ENCODE measurements at places on chromosomes 3 and 15.

DNA sequence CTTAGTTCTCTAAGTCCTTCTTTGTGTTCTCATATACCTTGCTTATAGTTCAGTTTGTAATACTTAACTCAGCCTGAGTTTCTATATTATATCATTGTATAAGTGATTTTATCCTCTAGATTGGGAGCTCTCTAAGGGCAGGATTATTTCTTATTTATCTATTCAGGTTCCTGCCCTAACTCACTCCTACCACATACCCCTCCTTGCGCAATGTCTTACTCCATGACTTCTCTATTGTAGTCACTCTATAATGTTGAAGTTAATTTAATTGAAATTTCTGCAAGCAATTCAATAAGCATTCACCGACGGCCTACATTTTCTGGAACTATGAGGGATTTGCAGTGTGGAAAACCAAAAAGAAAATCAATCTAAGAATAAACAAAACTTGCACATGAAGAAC lies 3.6 kb upstream of the OR5K4 start:
- DNase-seq, result no peak

DNA sequence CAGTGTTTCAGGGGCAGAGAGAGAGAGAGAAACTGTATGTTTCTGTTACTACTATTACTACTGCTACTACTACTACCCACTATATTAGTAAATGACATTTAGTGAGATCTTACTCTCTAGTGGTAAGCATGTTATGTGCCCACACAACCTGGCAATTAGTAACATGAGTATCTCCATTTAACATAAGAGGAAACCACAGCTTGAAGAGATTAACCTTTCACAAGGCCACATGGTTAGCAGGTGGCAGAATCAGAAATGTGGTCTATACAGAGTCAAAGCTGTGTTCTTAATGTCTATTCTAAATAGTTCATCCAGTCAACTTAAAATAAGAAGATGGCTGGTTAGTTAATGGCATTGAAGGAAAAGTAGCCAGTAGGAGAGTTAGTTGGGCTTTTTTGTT lies 961.6 kb downstream of the MCTP2 start:
- DNase-seq, result no peak

- no peak for DNase-seq
Measured at GRCh38 chr15:63974021-63974420, 72.3 kb downstream of the DAPK2 start.

GRCh38 chr3:45781271-45781670 lies 15.1 kb downstream of the SLC6A20 start:
- no peak for DNase-seq

- no peak for DNase-seq
Measured at GRCh38 chr3:99471353-99472323, 166.8 kb upstream of the COL8A1 start.
